ENCODE measurements at places on chromosomes 6 and 20. TPM values are rescaled to one million over a fixed set of nuclear protein-coding genes. Genes with fewer than 3 reads are reported as not detected.

- DNase-seq, result no peak
These were observed 165.4 kb upstream of the FOXQ1 start for GRCh38 chr6:1146500-1146899.

GRCh38 chr6:45132059-45132458, 196.1 kb upstream of the RUNX2 start:
- DNase-seq, result no peak

DNA sequence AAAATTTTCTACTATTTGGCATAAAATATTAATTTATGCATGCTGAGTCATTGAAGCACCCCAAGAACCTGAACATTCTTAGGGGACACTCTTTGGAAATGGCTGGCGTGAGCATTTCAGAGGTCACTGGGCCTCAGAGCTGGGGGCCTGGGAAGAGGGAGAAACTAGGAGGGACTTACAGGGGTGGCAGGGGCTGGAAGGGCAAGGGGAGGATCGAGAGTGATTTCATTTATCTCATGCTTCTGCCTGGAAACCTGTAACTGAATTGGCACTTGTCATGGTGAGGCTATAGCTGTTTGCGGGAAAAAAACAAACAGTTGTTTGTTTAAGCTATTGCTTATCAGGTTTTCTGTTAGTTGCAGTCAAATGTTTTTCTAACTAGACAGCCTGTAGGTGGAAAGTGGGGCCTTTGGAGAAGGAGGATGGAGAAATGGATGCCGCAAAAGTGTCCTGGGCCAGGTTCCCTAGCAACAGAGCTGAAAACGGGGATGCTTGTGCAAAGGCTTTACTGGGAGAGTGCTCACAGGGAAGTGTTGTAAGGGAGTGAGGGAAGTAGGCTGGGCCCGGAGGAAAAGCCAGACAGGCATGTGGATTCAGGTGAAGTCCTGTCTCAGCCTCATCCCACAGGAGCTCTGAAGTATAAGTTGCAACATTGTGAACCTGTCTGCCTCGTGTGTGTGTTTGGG, 36.4 kb upstream of the KAT14 start:
- DNase-seq, result no peak

HSPA1L gene
- polyA plus RNA-seq, result 0.69 TPM

- DNase-seq, result no peak
These were observed 29.4 kb downstream of the TFAP2B start for GRCh38 chr6:50847890-50848594.

GRCh38 chr6:3181105-3181504, 23.8 kb upstream of the TUBB2A start:
- no peak for DNase-seq

DNA sequence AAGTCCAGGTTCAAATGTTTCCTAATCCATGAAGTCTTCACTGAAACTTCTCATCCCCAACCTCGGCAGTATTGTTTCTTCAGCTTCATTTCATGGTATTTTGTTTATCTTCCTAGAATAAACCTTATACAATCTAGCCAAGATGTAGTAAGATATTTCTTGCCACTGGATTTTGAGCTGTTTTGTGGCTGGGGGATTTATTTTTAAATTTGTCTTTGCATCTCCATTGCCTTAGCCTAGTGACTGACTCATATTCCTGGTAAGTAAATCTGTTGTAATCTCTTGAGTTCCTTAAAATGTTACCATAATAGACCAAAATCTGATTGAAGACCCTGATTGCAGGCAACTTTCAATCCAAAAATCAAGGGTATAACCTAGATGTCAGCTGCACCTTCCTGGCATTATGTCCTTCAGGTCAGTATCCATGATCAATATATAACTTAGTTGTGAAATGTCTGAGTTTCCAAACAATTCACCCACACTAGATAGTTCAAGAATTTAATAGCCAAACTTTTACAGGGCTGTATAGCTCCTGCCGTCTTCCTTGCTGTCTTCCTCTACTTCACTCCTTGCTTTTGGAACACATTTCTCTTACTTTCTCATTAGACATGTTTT, 4.7 kb upstream of the TRMT11 start:
- no peak for DNase-seq

DNA sequence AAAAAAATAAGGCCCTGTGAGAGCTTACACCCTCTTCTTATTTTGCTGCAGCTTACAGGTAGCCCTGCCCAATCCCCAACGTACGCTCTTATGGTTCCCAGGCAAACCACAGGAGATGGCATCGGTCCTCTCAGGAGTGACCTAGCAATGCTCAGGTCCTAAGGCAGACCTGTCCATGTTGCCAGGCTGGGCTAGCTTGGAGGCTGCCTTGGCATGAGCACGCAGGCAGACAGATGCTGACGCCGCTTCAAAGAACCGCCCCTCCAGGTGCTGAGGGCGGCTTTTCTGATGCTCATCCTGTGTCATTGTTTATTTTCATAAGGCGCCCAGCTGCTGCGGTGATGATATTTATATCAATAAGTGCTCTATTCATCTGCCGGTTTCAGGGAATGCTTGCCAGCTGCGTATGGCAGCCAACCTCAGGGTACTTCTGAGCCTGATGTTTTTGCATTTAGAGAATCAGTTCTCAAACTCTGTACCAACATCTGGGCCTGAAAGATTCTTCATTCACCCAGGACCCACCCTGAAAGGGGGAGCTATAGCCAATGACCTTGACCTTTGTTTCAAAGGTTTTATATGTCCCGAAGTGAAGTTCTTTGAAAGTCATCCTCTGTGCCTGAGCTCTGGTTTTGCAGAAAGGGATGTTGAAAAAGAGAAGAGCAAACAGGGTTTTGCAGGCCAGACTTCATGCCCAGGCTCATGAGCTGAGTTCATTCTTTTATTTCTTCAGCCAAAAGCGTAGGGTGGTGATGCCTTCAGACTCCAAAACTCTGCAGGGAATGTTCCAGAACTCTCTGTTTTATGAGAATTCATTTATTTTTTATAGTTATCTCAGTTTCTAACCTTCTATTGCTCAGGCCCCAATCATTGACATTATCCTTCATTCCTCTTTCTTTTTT, 475.6 kb upstream of the CHD6 start:
- no peak for DNase-seq

DNA sequence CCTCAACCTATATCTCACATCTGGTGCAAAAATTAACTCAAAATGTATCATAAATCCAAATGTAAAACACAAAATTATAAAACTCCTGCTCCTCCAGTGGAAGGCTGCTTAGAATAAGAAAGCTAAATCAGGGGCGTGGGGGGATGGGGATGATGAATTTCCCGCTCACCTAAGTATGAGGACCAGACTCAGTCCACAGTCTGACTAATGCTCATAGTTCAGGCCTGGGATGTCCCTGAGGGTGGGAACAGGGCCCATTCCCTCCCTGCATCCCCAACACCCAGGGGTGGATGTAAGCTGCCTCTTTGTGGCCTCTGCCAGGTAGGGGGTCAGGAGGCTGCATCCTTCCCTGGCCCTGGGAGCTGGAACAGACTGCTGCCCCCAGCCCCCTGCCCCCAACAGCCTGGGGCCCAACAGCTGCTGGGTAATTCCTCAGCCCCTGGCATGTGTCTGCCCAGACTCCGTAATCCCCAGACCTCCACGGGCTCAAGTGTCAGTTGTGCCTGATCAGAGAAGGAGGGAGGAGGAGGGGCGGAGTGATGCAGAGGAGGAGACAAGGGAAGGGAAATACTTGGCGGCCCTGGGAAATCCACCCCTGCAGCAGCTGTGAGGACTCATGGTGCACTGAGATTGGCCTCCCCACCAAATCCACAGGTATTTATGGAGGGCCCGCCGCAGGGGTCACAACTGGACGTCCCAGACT, 224.5 kb downstream of the PREX1 start:
- DNase-seq, result no peak

TNF gene
- polyA plus RNA-seq, result not detected

DNA sequence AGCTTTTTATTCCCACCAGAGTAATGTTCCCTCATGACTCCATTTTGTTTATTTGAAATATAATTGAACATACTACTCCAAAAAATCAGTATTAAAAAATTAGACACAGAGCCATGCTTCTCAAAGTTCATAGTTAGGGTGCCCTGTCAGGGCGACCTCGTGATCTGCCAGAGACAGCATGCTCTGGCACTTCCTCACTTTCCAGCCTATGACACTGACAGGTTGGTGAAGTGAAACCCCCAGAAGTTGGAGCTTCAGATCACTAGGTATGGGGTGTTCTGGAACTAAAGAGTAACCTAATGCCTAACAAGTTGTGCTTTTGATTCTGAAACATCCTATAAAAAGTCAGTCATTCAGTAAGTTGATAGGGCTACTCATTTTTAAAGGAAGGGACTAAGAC, 93.0 kb downstream of the TBC1D7 start:
- no peak for DNase-seq
